Cardiac fibroblast (primary cell): ENCODE measurements at places on chromosomes 1 and 21.

DNA sequence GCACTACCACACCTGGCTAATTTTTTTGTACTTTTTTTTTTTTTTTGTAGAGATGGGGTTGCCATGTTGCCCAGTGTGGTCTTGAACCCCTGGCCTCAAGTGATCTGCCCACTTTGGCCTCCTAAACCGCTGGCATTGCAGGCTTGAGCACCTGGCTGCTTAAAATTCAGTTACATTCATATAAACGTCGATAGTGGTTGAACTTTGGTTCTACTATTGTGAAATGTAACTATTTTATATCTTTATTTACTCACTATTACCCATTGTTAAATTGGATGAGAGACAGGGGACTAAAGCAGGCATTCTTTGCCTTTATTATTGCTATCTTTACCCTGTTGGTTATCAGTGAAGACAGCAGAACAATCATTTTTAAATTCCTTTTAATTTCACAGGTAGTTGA is 6.2 kb downstream of the SNX27 start:
- DNase-seq = no peak

GRCh38 chr1:67324068-67324467 is 16.4 kb downstream of the IL12RB2 start:
- no peak for DNase-seq

- DNase-seq = no peak
Measured at GRCh38 chr1:87941337-87941946, 612.8 kb downstream of the LMO4 start.

GRCh38 chr1:31781138-31781755 is 17.1 kb upstream of the ADGRB2 start:
- DNase-seq = peak; percentile 31

DNA sequence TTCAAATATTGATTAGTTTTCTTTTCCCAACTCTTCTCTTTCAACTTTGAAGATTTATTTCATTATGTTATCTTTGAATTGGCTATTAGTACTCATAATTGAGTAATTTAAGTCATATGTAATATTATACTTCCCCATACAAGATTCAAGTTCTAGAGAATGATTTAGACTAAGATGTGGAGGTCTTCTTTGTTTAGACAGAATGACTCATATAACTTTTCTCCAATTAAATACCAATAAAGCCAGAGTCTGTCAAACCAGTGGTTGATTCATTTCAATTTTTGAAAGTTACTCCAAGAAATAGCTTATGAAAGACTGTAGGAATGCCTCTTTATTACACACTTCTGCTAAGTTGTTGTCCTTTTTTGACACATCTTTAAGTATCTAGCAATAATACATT is 115.8 kb upstream of the SLC35F3 start:
- DNase-seq = no peak

DNA sequence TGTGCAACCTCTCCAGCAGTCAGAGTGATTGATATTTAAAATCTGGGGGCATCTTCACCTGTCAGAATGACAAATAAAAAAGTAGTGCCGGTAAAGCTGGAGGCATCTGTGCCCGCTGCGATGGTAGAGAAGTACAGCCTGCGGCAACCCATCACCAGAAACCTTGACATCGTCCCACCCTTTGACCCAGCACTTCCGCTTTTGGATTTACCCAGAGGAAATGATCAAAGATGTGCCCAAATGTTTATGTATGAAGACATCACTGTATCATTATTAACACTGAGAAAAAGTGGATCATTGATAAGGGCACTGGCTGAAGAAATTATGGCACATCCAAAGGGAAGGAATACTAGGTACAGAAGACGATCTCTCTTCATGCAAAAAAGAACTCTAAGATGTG is 96.0 kb downstream of the PGBD5 start:
- no peak for DNase-seq

DNA sequence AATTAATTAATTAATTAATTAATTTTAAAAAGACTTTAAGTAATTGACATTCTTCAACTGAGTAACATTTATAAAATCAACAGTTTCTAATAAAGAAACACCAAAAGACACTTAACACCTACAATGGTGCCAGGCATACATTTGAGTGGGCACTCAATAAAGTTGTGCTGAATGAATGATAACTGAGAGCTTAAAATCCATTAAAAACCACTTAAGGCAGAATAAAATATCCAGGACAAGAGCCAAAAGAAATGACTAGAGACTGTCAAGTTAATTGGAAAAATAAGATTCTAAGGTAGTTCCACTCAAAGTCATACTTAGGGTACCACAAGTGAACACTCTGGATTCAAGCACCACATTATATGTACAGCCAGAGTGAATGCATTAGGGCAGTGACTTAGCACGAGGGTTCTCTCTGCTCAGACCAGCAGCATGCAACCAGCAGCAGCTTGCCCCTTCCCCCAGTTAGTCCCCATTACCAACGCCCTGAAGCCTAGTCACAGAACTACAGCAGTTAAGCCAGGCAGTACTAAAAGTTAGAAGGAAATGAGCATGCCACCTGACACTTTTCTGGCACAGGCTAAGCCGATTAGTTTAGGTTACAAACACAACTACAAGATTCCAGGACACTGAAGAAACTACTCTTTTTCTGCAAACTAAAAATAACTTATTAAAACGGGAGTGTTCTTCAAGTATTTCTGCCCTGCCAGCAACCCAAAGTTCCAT is 46.5 kb downstream of the LUZP1 start:
- DNase-seq = peak; percentile 79

- no peak for DNase-seq
Measured at GRCh38 chr1:238450976-238451375, 560.3 kb upstream of the ZP4 start.

GRCh38 chr1:83102630-83103071 is 896.3 kb downstream of the TTLL7 start:
- no peak for DNase-seq

- peak; percentile 84 for DNase-seq
Measured at GRCh38 chr1:22420455-22421053, 31.1 kb upstream of the ZBTB40 start.

DNA sequence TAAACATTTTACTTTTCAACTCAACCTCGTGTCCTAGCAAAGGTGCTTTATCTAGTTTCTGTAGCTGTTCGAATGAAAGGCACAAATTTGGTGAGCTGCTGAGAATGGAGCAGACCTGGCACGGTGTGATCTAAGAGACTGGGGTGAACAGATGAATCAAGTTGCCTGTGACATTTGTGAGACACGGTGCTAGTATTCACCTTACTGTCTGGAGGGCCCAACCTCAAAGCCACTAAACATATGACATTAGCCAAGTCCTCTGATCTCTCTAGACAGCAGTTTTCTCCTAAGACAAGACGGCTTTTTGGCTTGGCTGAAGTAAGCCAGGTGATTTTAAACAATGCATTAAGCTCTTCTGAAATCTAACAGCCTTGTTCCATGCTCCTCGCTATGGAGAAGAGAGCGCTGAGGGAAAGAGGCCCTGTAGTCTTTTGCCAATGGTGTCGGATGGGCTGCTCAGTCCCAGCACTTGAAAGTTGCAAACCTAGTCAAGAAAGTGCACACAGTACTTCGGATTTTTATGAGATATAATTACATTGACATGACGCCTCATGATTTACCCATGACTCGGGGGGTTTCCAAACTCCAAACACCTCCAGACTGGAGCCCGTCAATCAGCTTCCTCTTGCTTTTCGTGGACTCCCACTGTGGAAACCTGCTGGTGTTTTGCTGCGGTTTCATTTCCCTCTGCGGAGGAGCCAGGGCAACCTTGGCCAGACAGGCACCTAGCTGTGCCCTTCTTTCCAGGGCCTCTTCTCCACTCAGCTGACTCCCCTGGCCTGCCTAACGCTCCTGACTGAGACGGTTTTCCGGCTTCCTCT is 794 bp upstream of the TOR3A start:
- DNase-seq = no peak

DNA sequence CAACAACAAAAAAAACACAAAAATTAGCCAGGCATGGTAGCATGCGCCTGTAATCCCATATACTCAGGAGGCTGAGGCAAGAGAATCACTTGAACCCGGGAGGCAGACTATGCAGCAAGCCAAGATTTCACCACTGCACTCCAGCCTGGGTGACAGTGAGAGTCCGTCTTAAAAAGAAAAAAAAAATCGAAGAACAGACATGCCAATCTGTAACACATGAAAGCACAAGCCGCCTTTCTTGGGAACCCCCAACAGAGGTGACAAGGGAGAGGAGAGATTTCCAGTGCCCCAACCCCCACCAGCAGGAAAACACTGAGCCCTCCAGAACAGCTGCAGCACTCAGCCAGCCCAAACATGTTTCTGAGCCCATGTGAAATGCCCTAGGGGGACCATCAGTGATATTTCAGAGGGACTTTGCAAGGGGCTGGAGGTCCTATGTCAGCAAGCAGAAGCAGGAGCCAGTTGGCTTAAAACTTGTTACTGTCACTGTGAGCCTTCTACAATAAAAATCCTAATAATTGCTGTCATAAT is 14.2 kb upstream of the EFNA1 start:
- DNase-seq = no peak

DNA sequence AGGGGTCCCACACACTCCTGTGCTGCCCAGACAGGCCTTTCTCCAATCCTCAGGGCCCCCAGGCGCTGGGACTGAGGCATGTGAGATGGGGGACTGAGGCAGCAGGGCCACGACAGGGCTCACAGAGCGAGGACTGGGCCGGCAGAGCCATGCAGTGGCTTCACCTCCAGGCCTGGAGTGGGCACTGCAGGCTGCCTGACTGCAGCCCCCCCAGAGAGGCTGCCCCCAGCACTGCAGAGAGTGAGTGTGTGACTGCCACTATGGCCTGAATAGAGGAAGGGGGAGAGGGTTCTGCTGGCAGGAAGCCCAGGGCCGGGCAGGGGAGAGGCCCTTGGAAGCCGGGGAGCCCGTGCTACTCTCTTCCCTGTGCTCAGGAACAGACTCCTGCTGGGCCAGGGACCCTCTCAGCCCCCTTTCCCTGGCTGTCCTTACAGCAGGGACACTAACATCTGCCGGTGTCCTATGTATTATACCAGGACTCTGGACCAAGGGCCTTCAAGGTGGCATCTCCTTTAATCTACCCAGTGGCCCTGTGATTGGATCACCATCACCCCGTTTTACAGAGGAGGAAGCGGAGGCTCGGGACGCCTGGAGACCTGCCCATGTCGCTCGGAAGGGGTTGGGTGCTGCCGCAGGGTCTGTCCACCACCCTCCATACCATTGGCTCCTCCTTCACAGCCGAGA is 20.2 kb upstream of the PLEKHG5 start:
- no peak for DNase-seq

DNA sequence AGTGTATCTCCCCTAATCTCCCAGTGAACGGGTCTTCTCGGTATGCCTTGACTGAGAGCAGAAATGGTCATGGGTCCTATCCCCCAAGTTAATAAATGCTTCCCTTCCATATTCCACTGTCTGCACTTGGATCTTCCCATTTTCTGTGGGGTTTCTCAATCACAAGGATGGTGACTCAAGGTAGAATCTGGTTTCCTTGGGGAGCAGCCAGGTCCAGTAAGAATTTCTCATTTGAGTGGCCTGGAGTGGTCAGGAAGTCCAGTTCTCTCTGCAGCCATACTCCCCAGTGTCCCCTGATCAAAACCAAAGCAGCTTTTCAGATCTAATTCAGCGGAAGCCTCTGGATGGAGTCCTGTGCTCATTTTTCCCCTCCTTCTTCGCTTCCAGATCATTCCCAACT is 14.8 kb upstream of the SLC27A3 start:
- DNase-seq = peak; percentile 51

DNA sequence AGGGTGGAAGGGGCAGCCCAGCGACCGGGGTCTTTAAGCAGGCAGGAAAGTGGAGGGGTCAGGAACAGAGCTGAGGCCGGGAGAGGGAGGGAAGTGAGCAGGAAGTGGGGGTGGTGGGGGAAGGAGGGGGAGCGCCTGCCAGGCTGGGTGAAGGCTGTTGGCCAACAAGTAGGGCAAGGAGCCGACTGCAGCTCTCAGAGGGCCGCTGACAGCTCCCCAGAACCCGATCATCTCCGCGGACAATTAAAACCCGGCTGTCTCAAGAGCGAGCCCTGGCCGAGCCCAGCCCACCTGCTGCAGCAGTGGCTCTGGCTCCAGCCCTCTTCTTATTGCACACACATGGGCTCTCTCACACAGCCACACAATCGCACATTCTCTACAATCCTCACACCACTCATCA is 51.6 kb downstream of the GRIK3 start:
- no peak for DNase-seq

DNA sequence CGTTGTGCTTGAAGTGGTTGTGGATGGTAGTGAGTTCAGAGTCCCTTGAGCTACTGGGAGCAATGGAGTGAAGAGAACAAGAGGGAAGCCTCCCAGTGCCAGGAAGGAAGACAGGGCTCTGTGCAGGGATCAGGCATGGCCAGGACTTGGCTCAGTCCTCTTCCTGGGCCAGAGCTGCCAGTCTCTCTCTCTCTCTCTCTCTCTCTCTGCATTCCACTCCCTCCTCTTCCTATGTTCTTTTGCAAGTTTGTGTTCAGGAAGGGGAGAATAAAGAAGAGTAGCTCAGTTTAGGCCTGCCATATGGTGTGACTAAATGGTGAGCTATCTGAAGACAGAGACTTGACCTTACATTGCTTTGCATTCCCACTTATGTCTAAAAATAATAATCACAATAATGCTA is 20.5 kb upstream of the RPTN start:
- DNase-seq = peak; percentile 49

GRCh38 chr1:5793516-5793915 is 198.7 kb downstream of the NPHP4 start:
- no peak for DNase-seq

- no peak for DNase-seq
Measured at GRCh38 chr1:152906023-152906565, 2.3 kb upstream of the IVL start.

DNA sequence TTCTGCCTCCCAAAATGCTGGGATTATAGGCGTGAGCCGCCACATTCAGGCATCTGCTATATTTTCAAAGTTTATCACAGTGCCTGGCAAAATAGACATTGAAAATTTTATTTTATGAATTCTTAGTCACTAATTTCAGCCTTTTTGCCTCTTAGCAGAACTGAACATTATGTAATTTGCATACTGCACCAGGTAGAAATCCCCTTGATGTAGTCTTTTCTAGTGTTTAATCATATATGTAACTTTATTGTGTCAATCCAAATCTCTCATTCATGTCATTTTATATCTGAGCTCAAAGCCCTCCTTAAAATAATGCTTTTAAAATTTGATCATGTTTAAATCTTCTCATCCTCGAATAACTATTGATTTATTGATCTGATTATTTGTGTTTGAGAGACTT is 19.2 kb downstream of the WDTC1 start:
- no peak for DNase-seq

DNA sequence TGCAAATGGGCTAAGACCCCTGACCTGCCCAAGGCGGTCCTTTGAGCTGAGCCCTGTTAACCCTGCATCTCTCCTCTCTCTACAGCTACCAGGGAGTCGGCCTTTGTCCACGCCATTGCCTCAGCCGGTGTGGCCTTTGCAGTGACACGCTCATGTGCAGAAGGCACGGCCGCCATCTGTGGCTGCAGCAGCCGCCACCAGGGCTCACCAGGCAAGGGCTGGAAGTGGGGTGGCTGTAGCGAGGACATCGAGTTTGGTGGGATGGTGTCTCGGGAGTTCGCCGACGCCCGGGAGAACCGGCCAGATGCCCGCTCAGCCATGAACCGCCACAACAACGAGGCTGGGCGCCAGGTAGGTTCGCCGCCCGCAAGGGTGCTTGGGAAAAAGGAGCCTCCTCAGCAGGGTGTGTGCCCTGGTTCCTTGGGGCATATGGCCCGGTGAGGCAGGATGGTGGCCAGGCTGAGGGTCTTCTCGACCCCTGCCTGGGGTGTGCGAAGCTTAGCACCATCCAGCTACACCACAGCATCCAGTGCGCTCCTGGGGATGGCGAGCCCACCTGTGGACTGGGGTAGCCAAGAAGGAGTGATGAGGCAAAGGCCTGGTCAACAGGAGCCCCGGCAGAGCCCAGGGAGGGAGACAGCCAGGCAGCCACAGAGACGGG is 31.8 kb upstream of the ARF1 start:
- DNase-seq = no peak

- peak; percentile 90 for DNase-seq
Measured at GRCh38 chr1:33180226-33180910, 1.5 kb downstream of the TRIM62 start.
